ENCODE measurements at places on chromosomes 4 and X.

- no peak for DNase-seq
Measured at GRCh38 chr4:184824081-184824775, 1.5 kb downstream of the ACSL1 start.

DNA sequence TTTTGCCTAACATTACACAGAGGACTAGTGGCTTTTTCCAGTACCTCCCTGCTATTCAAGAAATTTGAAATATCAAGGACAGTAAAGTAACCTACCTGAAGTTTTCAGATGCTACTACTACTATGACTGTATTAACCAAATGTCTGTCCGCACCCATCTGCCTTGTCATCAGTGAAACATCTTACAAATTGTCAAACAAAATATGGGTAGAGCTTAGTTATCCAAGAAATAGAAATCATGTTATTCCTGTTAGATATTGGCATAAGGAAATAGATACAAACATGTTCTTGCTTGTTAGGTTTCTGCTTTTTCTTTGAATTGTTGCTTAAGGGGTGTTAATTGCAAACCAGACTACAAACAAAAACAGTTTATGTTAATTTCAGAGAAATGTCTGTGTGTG lies 63.9 kb downstream of the PLS3 start:
- DNase-seq: no peak

- DNase-seq: no peak
Measured at GRCh38 chrX:114028907-114029662, 554.8 kb upstream of the HTR2C start.

DNA sequence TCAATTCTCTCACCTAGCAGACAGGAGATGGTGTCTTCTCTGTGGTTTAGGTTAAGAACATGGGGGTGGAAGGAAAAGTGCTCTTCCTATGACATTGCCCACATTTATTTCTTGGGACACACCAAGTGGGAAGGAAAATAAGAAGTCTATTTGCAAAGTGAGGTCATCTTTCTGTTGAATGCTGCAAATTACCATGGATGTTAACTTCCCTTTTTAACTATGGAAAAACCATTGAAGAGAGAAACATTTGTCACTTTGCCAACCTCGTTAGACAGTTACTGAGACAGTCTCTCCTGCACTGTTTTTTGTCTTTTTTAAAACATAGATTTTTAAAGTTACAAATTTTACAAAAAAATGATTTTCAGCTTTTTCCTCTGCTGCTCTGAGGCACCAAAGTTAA lies 72.8 kb upstream of the BEND4 start:
- no peak for DNase-seq

DNA sequence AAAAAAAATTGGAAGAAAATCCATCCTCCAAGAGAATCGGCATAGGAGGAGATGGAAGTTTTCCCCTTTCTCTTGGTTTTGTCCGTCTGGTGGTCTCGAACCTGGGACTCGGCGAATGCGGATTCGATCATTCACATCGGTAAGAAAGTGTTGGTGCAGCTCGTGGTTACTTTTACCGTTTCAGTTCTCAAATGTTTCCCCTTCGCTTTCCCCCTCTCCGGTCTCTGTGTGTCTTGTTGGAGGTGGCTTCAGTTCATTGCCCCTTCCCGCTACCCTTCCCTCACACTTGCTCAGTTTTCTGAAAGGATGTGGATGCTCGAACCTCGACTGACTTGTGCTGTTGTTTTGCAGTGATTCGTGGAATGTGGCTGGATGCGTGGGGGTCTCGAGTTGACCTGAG lies 840 bp downstream of the GRID2 start:
- DNase-seq: peak; percentile 31

- no peak for DNase-seq
Measured at GRCh38 chr4:15434091-15434490, 6.3 kb downstream of the C1QTNF7 start.

DNA sequence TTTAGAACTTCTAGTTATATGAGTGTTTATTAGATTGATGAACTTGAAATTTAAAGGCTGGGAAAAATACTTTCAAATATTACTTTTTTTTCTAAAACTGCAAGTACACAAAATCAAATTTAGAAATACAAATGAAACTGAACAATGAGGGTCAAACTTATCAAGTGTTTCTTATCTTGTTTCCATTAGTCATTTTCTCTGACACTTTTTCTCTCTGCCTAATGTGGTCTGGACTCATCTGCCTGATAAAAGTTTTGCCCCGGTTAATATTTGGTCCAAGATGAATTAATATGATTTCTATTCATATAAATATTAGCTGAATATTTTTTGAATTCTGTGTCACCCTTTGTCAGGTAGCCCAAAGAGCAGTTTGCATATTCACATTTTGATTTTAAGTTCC lies 8.7 kb upstream of the HPGDS start:
- DNase-seq: no peak

DNA sequence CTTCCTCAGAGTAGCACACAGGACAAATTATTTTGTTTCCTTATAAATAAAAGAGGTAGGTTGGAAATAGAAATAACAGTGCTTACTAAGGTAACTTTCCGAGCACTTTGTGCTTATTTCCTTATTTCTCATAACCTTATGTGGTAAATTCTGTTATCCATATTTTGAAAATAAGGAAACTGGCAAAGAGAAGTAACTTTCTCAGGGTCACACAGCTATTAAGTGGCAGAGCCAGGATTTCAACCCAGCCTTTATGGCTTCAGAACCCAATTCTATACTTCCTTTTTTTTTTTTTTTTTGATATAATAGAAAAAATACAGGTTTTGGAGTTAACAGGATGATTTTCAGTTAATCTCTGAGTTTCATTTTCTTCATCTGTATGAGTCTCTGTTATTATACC lies 3.3 kb downstream of the UTP3 start:
- DNase-seq: no peak

- DNase-seq: no peak
Measured at GRCh38 chr4:60934566-60935295, 265.4 kb upstream of the ADGRL3 start.

- DNase-seq: no peak
Measured at GRCh38 chr4:102429553-102429952, 71.6 kb upstream of the NFKB1 start.

GRCh38 chr4:78845472-78845871 lies 69.3 kb downstream of the BMP2K start:
- no peak for DNase-seq

- DNase-seq: no peak
Measured at GRCh38 chrX:111003118-111003517, 92.9 kb upstream of the PAK3 start.

DNA sequence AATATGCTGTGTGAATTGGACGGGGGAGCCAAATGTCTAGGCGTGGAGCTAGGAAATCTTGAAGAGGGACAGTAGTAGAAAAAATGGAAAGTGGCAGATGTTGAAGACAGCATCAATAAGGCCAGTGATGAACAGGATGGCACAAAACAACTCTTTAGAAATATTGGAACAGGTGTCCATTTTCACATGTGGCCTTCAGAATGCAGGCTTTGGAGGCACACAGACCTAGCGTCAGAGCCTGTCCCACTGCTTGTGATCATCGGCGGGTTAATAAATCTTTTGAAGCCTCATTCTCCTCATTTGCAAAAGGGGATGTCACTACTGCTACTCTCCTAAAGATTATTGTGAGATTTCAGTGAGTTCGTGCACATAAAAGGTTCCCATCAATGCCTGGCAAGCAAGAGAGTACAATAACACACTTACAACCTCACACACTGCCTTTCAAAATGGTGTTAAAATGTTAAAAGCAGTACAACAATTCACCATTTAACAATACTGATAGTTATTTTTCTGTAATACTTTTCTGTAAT lies 2.4 kb downstream of the PDLIM3 start:
- no peak for DNase-seq

- DNase-seq: no peak
Measured at GRCh38 chr4:56698329-56698728, 17.2 kb upstream of the HOPX start.

DNA sequence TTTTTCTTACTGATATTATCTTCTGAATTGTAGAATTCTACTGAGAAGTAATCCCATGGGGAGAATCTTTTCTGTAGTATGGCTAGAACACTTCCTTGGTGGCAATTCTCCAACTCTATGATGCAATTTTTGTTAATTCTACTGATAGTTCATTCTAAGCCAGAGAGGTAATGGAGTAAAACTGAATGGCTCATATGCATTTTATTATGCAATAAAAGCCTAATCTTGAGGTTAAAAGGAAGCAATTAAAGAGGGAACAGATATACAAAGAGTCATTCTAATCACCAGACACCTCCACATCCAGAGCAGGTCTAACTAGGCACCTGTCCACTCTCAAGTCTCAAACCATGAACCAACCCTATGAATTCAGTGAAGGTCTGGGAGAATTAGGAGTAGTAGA lies 9.7 kb downstream of the RAP2C start:
- no peak for DNase-seq

GRCh38 chr4:145295547-145295946 lies 115.2 kb upstream of the OTUD4 start:
- no peak for DNase-seq

DNA sequence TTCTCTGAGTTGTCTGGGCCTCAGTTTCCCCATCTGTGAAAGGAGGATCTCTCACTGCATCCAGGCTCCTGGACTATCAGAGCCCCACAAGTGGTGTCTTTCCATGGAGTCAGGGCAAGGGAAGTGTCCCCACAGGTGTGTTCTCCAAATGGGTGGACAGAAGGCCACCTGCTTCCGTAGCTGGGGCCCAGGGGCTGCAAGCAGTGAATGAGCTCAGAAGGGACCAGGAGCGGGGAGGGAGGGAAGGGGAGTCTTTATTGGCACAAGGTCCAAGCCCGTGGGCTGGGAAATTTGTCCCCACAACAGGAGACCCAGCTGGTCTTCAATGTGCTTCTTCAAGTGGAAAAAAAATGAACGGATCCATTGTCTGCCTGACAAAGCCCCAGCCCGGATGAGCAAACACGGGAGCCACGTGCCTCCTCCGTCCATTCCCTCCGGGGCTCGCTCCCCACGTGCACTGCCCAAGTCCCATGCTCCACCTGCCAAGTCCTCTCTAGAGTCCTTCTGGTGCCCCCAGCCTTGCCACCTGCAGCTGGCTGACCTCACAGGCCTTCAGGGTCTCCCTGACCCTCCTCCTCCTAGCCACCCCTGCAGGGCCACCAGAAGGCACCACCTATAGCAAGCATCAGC lies 72.0 kb downstream of the JAKMIP1 start:
- no peak for DNase-seq

- no peak for DNase-seq
Measured at GRCh38 chr4:108113229-108113628, 55.5 kb downstream of the LEF1 start.

- DNase-seq: no peak
Measured at GRCh38 chr4:24063731-24064130, 173.9 kb upstream of the PPARGC1A start.

- no peak for DNase-seq
Measured at GRCh38 chr4:22850630-22851029, 157.9 kb downstream of the GBA3 start.

GRCh38 chr4:77145842-77146185 lies 11.2 kb upstream of the CCNG2 start:
- no peak for DNase-seq

DNA sequence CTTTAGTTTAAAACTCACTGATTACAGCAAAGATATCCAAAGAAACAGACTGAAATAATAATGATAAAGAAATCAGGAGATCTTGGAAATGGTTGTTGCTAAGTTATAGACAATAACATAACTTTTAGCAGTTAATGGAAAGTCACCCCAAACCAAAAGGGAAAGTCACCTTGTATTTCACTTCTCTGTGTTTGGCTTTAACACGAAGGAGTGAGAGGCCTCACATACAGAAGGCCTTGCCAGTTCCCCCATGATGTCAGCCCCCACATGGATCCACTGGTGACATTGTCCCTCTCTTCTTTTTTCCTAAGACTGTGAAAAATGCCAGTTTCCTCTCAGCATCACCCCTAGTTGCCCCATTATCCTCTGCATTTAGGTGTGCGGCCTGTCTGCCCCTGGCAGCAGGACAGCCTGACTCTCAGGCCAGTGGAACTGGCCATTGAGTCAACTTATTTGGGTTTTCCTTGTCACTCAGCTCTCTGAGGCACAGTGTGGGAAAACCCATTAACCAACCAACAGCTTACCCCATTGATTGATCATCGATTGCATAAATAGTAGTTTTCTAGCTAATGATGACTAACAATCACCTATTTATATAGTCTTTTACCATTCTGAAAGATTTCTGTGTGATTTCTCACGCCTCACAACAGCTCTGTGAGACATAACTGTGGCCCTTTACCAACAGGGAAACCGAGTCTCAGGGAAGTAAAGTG lies 308.1 kb downstream of the PTTG2 start:
- DNase-seq: no peak

DNA sequence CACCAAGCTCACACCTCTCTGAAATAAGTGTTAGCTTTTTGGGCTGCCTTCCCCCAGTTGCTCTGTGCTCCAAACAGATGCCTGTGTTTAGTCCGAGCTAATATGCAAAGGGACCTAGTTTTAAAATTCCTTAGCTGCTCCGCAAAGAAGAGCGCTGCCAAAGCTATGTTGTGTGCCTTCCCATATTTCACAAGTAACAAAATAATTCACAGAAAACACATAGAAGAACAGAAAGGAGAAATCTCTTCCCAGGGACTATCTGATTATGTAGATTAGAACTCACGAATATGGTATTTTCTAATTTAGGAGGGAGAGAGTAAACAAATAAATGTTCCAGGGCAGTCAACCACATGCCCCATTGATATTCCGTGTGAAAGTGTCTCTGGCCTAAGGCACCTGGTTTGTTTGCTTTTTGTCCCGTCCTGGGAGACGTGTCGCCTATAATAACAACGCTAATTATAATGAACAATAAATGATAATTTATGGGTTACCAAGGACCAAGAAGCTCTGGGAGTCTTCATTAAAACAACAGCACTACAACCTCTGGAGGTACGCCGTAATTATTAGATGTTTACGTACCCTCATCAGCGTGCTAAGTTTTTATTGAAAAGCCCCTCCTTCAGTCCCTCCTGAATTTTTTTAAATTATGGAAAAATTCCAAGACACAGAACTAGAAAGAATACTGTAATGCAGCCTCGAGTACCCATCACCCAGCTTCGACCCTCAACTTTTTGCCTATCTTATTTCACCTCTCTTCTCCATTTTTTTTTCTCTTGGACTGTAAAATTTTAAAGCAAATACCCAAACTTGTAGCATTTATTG lies 1.2 kb upstream of the CCNG2 start:
- no peak for DNase-seq

GRCh38 chr4:59553063-59553720 lies 1646.9 kb upstream of the ADGRL3 start:
- peak; percentile 7 for DNase-seq

GRCh38 chr4:121741751-121742150 lies 23.2 kb downstream of the SMIM43 start:
- DNase-seq: no peak

GRCh38 chr4:26298198-26298947 lies 22.4 kb upstream of the RBPJ start:
- no peak for DNase-seq

Data from D341Med (cell line).